ENCODE measurements at places on chromosomes 16 and 17.

DNA sequence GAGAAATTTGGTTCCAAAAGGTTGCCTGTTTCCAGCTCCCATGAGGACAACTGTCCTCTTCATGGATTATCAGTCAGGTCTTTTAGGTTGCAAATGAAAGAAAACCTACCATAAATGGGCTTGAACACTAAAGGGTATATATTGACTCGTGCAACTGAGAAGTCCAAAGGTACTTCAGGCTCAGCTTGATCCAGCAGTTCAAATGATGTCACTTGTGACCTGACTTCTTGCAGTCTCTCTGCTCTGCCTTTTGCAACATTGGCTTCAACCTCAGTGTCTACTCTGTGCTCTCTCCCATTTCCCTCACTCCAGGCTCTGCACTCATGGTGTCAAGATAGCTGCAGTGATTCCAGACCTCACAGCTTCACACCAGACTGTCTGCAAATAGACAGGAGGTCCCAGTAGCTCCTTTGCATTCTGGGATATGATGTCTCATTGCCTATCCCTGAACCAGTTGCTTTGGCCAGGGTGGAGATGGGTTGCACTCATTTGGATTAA is 5.5 kb upstream of the CALB2 start:
- DNase-seq, result no peak

- no peak for DNase-seq
Observed at GRCh38 chr17:76569607-76570279, 15.9 kb downstream of the ST6GALNAC2 start.

GRCh38 chr17:61144617-61145564 is 254.8 kb upstream of the TBX2 start:
- no peak for DNase-seq

GRCh38 chr16:73176577-73177013 is 128.7 kb upstream of the ZFHX3 start:
- no peak for DNase-seq

DNA sequence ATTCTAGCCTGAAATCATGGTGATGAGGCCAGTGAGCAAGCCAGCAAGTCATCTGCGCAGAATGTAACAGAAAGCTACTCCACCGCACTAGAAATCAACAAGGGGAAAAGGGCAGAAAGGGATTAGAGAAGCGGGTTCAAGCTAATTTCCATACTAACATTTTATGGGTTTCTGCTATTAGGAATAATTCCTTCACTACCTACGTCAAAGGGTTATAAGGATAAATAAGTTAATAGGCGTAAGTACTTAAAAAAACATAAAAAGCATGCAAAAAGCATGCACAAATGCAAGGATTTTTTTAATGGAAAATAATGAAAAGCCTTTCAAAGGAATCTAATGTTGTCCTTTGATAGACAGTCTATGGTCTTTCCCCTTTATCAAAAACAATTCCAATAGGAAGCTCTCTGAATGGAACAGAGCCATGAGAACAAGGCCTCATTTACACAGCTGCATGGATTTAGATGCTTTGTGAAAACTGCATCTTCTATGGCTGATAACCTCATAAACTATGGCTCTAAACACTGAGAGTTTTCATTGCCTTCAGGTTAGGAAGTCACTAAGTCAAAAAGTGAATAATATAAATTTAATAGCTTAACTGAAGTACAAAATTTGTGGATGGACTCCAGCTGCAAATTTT is 5.6 kb downstream of the EMC8 start:
- no peak for DNase-seq

DNA sequence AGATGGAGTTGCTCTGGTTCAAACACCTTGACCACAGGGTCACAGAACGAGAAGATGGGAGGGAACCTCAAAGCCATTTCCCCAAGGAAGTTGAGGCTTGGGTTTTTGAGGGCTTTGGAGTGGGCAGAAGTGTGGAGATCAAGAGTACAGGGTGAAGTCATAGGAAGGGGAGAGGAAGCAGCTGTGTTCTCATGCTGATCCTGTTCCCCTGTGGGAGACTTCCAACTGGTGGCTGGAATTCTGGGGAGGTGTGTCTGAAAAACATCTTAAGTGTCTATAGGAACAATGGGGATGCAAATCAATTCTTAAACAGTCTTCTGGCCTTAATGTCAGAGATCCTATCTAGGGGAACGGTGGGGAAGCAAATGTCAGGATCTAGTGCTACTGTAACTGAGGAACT is 38.8 kb upstream of the HSBP1 start:
- DNase-seq, result no peak

DNA sequence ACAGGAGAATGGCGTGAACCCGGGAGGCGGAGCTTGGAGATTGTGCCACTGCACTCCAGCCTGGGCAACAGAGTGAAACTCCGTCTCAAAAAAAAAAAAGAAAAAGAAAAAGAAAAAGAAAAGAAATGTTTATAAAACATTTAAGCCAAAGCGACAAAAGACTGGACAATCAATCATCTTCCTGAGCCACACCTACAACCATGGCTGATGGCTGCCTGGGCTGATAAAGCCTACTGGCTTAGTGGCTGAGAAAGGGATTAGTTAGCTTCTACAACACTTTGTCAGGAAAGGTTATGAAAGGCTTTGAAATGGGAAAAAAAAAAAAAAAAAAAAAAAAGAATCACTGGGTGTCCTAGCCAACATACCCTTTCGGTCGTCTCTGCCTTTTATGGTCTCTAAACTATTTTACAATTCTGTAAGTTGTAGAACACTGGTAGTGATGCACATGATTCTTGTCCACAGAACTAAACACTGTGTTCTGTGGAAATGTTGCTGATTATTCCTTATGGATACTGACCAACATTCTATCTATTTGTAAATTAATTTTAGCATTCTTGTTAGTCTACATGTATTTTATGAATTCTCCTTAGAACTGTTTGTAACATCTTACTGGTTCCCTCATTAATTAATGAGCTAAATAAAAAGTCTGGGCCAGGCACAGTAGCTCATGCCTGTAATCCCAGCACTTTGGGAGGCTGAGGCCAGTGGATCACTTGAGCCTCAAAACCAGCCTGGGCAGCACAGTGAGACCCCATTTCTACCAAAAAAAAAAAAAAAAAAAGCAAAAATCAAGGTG is 45.5 kb downstream of the ZZEF1 start:
- DNase-seq, result no peak

GRCh38 chr17:42106009-42106408 is 6.5 kb downstream of the DHX58 start:
- DNase-seq, result no peak

GRCh38 chr16:76614269-76614668 is 337.1 kb downstream of the CNTNAP4 start:
- no peak for DNase-seq

DNA sequence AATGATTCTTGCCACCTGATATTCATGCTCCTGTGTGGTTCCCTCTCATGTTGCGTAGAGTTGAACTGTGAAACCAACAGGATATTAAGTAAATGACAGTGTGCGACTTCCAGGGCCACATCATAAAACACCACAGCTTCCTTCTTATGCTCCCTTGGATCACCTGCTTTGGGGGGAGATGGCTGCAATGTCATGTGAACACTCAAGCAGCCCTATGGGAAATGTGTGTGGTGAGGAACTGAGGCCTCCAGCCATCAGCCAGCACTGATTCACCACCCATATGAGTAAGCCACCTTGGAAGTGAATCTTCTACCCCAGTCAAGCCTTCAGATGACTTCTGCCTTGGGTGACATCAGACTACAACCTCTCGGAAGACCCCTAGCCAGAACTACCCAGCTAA is 427.5 kb downstream of the UTP18 start:
- peak; percentile 40 for DNase-seq

- DNase-seq, result no peak
Observed at GRCh38 chr17:42132941-42133340, 10.3 kb downstream of the HSPB9 start.

DNA sequence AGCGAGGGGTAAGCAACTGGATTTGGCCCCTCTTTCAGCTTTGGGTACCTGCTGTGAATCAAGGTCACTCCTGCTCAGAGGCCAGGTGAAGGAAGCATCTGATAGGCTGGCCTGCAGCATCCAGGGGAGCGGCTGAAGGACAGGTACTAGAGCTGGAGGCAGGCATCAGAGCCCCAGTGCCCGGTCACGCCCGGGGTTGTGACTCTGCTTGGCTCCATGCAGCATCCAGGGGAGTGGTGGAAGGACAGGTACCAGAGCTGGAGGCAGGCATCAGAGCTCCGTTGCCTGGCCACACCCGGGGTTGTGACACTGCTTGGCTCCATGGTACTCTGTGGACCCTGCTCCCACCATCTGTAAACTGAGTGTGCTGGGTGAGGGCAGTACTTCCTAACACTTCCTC is 189.7 kb downstream of the XYLT1 start:
- DNase-seq, result no peak

GRCh38 chr16:66619534-66620428 is 15.3 kb downstream of the CMTM3 start:
- DNase-seq, result no peak

DNA sequence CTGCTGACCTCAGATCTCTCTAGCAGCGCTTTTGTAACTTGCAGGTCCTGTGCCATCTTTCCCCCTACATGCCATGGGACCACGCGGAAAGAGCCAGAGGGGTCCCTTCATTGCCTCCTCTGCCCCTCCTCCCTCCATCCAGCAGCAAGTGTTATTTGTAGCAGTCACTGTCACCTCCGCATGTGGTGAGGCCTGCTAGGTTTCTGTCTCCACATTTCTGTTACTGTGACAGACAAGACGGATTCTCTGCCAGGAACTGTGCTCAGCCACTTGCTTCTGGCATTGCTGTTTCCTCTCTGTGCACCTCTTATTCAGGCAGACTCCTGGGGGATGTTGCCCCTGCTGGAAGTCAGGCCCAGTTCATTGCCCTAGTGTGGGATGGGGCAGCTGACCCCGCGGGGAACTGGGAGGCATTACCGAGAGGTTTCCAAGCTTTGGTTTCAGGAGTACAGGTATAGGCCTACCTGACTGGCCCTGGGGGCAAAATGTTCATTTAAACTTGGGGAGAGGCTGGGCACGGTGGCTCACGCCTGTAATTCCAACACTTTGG is 61.2 kb downstream of the RAB11FIP4 start:
- no peak for DNase-seq

DNA sequence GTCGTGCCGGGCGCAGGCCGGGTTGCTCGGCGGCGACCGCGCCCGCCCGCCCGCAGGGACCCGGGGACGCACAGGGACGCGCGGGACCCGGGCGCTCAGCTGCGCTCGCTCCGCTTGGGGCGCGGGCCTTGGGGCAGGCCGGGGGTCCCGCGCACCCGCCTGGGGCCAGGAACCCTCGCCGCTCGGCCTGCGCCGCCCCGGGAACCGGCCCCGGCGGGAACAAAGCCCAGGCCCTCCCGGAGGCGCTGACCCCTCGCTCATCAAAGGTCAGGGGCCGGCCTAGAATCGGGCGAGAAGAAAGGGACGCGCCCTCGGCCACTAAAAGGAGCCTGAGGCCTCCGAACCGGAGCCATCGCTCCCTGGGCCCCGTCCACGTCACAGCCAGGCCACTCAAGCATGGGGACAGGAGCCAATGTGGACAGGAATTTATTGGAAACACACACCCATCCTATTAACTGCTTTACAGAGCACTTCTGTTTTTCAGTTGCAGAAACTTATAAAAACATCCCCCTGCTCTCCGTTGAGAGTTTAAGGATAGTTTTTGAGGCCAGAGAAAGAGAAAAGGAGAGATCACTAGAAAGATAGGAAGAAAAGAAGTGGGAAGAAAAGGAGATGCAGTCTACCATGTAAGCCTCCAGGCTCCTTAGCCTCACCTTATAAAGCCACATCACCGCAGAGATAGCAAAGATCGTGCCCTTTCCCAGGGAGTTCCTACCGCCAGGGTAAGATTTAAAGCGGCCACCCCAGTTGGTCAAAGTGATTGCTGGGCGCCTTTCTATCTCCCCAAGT is 558 bp upstream of the ZFHX3 start:
- DNase-seq, result no peak

DNA sequence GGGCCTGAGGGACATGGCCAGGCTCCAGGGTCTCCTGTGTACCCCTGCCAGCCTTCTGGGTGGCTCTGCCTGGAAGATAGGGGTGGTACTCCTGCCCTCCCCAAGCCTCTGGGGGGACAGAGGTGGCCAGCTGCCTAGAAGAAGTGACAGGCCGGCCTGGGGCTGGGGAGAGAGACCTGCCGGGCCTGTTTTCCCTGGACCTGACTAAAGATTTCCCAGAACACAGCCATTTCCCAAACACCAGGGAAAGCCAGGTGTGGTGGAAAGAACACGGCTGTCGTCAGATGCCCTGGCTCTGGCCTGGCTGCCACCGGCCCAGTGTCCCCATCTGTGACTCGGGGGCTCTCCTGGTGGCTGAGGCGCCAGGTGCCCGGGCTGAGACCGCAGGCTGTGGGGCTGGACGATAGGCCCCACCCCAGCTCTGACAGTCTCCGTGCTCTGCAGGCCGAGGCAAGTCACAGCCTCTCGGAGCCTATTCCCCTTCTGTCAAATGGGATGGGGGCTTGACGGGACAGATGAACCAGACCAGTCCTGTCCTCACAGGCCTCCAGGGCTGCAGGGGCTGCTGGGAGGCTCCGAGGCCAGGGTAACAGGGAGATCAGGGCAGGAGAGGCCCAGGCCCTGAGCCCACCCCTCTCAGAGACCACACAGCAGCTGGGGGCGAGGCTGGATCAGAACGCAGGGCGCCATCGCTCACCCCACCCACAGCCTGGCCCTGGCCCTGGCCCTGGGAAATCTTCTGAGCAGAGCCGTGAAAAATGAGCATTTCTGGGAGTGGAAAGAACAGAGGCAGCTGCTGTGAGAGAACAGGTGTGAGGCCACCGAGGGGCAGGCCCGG is 33.1 kb downstream of the CTU2 start:
- DNase-seq, result no peak

DNA sequence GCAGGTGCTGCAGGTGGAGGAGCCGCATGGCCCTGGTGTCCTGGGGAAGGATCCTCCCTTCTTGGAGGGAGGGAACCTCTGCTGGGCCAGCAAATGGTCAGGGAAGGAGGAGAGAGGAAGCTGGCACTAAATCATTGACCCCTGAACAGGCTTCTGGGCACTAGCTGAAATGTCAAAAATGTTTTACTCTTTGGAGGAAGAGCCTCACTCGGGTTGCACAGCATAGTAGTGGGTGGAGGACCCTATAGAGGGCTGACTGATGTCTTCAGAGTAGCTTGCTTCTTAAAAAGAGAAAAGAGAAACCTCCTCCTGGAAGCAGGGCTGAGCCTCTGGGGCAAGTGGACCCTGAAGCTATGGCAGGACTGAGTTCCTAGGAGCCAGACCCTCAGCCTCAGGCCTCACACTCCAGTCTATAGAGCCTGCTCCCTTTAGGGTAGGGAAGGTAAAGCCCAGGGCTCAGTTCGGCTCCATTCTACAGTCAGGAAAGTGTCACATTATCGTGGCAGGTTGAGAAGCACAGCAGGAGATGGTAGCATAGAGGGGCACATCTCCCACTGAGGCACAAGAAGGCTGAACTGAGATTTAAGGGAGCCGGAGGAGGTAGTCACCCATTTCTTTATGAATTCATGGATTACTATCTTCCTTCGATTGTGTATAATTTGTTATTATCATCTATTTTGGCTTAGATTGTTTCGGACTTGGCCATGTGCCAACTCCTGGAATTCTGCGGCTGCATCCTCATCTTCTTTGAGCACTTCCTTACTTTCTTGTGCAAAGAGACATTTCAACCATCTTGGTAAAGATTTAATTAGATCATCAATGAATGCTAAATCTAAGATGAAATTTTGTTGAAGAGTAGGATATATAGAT is 7.3 kb upstream of the CUEDC1 start:
- no peak for DNase-seq

Measured in DND-41 (cell line).